ENCODE measurements at places on chromosomes 1 and 21.

GRCh38 chr1:16087733-16088132 lies 14.3 kb upstream of the FAM131C start:
- DNase-seq, result no peak

DNA sequence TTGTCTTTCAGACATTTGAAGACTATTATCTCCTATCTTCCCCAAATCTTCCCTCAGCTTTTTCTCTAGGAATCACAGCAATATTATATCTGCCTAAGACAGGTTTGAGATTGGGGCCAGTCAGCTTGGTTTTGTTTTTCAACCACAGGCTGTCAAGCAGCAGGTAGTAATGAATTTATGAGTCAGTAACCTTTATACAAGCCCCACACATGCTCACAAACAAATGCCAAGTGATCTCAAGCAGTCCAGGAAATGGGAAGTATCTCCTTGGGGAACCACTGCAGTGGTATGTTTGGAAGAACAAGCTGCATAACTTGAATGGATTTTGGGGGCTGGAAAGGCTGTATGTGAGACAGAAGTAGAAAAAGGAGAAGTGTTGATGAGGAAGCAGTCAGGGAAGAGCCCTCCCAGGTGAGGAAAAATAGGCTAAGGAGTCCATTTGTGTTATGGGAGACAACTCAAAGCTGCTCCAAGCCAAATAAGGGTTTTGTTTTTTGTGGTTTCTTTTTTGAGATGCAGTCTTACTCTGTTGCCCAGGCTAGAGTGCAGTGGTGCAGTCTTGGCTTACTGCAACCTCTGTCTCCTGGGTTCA lies 2.1 kb downstream of the DHDDS start:
- no peak for DNase-seq

GRCh38 chr1:113965703-113966412 lies 13.4 kb upstream of the OLFML3 start:
- DNase-seq, result no peak

- DNase-seq, result no peak
Observed at GRCh38 chr1:41364442-41365319, 3.4 kb downstream of the FOXO6 start.

- DNase-seq, result no peak
Observed at GRCh38 chr1:53587252-53587988, 128.2 kb downstream of the DMRTB1 start.

DNA sequence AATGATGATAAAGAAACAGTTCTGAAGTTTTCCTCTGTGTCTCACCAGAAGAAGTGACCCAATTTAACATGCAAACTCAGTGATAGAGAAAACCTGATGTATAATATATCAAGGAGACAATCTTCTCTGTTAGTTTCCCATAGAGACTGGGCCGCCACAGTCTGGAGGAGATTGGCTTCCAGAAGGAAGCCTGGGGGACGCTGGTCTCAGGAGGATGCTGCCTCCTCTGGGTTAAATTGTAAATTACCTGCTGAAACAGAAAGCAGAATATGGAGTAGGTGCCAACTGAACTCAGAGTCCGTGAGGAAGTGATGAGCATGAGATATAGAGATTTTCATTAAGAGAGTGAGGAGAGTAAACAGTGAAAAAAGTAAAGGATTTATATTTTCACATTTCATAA lies 15.8 kb downstream of the OR14I1 start:
- DNase-seq, result no peak

GRCh38 chr21:34882719-34883131 lies 166.4 kb downstream of the RUNX1 start:
- DNase-seq, result peak; percentile 88

DNA sequence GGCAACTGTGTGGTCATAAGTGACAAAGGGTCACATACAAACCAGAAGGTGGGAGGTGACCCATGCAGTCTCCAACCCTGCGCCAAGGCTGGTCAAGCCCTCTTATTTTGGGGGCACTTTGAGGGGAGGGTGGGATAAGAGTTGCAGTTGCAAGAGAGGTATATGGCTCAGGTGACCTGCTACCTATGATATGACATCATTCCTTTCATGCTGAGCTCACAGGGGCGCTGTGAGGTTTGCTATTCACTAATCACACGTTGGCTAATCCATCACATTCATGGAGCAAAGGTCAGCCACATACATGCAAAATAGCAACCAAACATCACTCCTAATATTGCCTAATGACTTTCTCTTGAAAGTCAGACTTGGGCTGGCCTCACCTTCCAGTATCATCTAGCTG lies 72.0 kb upstream of the PAXBP1 start:
- no peak for DNase-seq

Data from MV-4-11 (cell line).